Activated naive CD8-positive, alpha-beta T cell treated with anti-CD3 and anti-CD28 coated beads for 36 hours (primary cell): ENCODE measurements at places on chromosomes 3 and 15. TPM values are rescaled to one million over a fixed set of nuclear protein-coding genes. Genes with fewer than 3 reads are reported as not detected.

KBTBD8 gene
- total RNA-seq: 30.6 TPM

DNA sequence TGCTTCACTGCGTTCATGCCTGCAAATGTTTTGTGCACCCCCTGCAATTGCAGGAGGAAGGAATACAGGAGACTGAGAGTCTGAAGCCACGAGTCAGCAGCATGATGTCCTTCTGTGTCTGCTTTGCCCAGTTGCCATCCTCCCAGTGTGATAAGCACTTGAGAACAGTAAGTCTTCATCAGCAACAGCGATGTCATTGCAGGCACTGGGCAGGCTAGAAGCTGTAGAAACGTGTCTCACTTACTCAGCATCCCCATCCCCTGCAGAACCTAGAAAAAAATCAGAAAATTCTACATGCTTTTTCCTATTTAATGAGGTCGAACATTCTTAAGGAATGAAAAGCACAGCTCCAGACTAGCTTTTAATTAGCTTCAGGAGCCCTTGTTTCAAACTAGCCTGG lies 156.5 kb upstream of the LPP start:
- no peak for DNase-seq

DNA sequence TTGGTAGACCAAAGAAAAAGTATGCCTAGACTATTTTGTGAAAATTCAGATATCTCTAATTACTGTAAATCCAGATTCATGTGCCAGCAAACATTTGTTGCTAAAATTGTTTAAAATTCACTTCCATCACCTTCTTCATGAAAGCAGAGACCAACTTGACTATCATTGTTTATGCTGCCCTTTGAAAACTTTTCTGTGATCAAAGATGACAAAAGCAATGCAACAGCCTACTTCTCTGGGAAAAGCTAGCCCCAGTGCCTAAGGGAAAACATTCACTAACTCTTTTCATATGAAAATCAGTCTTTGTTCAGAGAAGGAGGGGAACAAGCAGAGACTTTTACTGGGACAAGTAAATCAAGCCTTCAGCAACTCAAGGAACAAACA lies 178.0 kb upstream of the P2RY1 start:
- no peak for DNase-seq

DNA sequence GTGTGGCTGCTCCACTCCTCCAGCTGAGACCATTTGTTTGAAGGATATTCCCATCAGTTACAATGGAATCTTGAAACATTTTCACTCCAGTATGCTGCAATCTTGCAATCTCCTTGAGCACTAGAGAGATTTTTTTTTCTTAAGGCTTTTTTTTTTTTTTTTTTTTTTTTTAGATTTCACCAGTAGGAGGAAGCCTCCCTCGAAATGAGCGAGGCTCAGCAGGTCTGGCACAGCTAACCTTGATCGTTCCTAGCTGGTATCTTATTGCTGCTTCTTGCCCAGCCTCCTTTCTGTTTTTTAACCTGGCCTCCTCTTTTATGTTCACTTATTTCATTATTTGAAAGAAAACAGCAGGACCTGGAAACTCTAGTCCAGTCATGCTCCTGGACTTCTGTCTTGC lies 48.1 kb downstream of the RAP2B start:
- DNase-seq: no peak

DNA sequence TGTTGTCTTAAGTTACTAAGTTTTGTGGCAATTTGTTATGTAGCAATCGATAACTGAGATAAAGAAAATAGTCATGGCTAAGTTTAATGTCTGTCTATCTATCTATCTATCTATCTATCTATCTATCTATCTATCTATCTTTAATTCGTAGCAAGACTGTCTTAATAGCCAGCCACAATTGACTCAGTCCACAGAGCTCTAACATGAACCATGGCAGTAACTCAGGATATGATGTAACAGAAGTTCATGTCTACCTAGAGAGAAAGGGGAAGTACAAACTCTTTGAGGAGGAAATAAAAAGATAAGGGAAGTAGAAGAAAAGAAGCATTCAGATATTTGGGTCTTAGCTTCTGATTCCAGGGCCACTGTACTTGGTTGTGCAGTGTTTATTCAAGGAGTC lies 61.5 kb upstream of the FNDC3B start:
- no peak for DNase-seq

- DNase-seq: peak; percentile 18
Measured at GRCh38 chr3:17179381-17180205, 294.8 kb downstream of the PLCL2 start.

- no peak for DNase-seq
Measured at GRCh38 chr3:160133757-160134156, 91.5 kb upstream of the C3orf80 start.

- peak; percentile 13 for DNase-seq
Measured at GRCh38 chr3:122298239-122298638, 26.8 kb upstream of the CSTA start.

DNA sequence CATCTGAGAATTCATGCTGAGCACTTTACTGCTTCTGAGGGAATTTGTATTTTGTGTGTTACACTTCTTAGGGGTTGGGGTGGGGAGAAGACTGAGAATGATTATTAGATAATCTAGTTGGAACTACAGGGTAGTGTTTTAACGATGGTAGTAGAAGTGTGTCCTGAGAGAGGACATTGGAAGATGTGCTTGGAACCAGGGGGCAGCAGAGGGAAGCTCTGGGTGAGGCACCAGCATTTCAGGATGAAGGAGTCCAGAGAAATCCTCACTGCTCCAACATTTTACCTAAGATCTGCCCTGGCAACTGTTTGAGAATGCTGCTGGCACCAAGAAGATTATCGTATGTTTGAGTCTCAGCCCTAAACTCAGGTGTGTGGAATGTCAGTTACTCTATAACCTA lies 145.5 kb downstream of the SQOR start:
- no peak for DNase-seq

- DNase-seq: no peak
Measured at GRCh38 chr15:92612891-92613290, 42.7 kb downstream of the FAM174B start.

DNA sequence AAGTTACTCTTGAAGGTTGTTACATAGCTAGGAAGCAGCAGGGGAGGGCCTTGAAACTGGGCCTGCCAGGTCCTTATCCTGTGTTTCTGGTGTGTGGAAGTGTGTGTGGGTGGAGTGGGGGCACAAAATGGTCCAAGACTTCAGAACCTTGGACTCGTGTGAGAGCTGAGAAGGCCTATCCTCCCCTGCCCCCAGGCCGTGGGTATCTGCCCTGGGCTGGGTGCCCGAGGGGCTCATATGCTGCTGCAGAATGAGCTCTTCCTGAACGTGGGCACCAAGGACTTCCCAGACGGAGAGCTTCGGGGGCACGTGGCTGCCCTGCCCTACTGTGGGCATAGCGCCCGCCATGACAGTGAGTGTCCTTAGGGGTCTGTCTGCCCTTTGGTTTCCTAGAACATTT lies 4.5 kb downstream of the CHRD start:
- DNase-seq: no peak

C3orf33 gene
- 2.5 TPM for total RNA-seq

DNA sequence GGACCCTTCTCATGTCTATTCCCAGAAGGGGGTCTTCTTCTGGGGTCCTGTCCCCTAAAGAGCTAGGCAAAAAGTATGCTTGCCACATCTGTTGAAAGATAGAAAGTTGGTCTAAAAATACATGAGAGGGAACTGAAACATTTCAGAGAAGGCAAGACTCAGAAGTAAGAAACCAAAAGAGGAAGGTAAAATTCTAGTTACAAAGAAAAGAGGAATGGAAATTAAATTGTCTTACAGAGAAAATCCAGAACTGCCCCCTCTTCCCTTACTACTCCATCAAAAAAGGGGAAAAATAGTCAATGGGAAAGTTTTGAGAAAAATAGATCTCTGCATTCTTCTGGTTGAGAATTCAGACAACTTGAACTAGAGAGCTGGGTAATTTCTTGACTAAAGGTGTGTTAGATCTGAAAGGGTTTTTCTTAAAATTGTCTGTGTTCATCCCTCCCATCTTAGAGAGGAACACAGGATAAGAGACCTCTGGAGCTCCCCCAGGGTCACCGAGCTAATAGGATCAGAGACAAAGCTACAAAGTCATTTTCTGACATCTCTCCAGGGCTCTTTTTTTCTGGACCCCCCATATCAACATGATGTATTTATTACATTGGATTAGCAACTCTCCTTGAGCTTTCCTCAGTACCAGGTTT lies 32.3 kb upstream of the CCR2 start:
- DNase-seq: no peak

DNA sequence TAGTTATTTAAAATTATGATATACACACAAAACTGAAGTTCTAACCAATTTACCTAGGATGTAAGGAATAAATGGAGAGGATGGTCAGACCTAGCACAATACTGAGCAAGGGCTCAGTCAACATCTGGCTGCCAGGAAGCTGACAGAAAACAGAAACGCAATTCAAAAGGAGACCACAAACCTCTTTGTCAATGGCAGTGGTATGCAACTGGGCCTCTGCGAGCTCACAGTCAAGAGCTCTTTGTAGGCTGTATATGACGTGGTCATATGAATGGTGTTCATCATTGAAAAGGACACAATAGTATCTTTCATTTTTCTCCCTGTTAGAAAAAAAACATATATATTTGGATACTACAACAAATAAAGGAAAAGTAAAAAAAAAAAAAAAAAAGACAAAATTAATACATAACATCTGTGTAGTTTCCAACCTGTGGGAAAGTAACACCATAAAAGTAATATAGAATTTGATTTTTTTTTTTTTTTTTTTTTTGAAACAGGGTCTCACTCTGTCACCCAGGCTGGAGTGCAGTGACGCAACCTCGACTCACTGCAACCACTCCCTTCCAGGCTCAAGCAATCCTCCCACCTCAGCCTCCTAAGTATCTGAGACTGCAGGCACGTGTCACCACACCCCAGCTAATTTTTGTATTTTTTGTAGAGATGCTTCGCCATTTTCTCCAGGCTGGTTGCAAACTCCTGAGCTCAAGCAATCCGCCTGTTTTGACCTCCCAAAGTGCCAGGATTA lies 37.9 kb downstream of the UBR1 start:
- no peak for DNase-seq

DNA sequence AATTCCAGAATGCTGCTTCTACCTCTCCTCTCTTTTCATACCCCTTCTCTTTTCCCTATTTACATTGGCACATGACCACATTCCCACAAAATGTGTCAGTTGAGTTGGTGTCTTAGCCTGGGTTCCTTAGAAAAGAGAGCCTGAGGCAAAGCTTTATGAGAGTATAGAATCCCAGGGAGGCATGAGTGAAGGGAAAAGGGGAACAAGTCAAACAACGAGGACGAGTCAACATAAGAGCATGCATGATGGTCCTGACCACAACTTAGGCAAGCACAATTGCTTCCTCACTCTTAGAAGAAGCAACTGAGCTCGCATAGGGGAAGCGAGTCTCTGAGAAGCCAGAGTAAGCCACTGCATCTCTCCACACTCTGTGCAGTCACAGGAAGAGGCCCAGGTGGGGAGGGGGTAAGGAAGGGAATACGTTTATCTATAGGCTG lies 15.4 kb upstream of the ZNF774 start:
- DNase-seq: no peak

APOD gene
- total RNA-seq: not detected

- DNase-seq: peak; percentile 32
Measured at GRCh38 chr15:43253431-43254403, 13.0 kb downstream of the TGM5 start.

SNX4 gene
- 33.5 TPM for total RNA-seq

- DNase-seq: peak; percentile 36
Measured at GRCh38 chr3:139339219-139339906, 4.5 kb upstream of the MRPS22 start.

DNA sequence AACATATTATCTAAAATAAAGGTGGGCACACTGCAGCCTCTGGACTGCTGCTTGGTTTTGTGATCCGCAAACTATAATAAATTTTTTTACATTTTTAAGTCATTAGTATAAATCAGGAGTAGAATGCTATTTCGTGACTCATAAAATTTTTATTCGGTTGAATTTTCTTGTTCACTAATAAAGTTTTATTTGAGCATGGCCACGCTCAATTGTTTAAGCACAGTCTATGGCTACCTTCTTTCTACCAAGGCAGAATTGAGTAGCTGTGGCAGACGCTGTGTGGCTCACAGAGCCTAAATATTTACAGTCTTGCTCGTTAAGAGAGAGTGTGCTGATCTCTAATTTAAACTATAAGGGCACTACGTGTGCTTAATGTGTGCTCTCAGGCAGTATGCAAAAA lies 28.9 kb downstream of the ROBO2 start:
- no peak for DNase-seq

ZBED2 gene
- 123 TPM for total RNA-seq

- DNase-seq: no peak
Measured at GRCh38 chr15:35481992-35482391, 64.0 kb downstream of the DPH6 start.

THBS1 gene
- 0.68 TPM for total RNA-seq

DNA sequence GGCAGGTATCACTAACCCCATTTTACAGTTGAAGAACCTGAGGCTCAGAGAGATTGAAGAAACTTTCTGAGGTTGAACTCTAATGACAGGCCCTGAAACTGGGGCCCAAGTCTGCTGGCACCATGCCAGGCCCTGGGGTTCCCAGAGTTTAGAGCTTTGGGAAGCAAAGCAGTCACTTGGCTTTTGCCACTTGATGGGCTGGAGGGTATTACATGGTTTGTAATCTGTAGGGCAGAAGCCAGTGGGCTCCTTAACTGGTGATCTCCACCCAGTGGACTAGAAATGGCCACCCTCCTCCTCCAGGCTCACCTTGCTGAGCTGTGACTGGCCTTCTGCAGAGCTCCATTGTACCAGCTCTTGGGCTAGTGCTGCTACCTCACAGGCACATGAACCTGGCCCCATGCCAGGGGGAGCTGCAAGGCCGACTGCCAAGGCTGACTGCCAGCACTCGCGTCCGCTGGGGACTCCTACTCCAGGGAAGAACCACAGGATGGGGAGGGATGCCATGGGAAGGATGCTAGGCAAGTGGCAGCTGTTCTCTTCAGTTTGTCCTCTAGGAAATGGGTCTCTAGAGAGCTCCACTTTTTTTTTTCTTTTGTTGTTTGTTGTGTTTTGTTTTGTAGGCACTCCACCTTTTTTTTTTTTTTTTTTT lies 104.8 kb downstream of the ETFA start:
- DNase-seq: no peak

AMT gene
- total RNA-seq: 2.0 TPM

LYZL4 gene
- not detected for total RNA-seq

DNA sequence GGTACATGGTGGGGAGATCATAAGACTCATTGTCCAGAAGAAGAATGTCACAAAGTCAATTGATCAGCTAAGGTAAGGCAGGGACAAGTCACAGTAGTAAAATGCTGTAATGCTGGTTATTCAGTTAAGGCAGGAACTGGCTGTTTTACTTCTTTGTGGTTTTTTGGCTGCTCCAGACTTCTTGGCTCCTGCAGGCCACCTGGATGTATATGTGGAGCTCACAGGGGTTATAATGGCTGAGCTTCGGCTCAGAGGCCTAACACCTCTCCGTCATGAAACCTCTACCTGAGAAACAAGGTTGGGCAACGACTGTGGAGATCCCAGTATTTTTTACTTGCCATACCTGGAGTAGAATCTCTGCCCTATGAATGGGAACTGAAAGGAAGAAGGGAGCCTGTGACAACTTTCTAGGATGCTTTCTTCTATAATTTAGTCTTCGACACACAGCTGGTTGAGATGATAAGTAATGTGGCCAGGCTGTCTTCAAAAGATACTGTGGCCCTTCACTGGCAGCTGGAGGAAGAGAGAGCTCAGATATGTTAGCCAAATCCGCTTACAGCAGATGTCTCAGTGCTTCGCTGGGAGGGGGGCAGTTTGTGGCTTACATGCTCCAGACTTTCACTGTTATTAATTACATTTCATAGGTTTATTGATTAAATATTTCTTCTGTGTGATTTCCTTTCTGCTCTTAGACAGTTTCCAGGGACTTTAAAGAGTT lies 887.8 kb downstream of the IGSF11 start:
- no peak for DNase-seq
